ENCODE measurements at places on chromosomes 3 and 15.

GRCh38 chr15:90266061-90266431 lies 574 bp downstream of the NGRN start:
- peak overlapping the region; percentile 83 for H3K4me3 ChIP-seq
- H3K27me3 ChIP-seq = no peaks in the 10 kb centered on the region
- peaks cover 16% of the 10 kb centered on the region for H3K4me1 ChIP-seq
- peaks cover 25% of the 10 kb centered on the region for H3K36me3 ChIP-seq

DNA sequence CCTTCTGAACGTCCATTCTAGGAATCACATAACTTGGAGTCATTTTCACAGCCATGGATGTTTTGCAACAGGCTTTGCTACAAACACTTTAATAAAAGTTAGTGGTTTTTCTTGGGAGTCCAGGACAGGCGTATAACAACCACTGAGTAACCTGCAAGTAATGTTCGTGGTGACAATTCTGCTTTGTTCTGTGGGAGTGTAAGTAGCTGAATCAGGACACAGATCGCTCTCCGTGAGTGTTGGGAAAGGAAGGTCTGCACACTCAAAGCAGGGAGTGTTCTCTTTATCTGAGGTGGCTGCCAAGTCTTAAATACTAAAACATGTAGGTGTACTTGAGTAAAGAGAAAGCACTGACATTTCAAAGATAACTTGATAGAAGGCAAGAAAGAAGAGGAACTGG lies 7.9 kb upstream of the BNC1 start:
- H3K36me3 ChIP-seq = no peaks in the 10 kb centered on the region
- H3K27me3 ChIP-seq = peaks cover 41% of the 10 kb centered on the region
- DNase-seq = no peak
- no peaks in the 10 kb centered on the region for H3K4me1 ChIP-seq
- H3K4me3 ChIP-seq = no peak overlapping the region
- H3K27ac ChIP-seq = no peak overlapping the region

DNA sequence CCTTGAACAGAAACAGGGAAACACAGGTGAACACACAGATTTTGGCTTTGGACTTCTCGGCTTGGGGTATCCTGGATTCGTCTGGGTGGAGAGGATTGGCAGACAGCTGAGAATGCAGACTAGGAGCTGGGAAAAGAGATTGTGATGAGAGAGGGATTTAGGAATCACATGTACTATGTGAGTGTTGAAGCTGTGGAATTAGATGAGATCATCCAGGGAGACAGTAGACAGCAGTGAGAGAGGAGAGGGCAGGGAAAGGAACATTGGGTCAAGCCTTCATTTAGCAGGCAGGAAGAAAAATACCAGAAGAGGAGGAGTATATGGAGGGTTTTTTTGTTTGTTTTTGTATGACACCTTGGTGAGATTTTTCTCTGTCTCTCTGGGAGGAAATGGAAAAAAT lies 262.1 kb upstream of the TBL1XR1 start:
- H3K36me3 ChIP-seq = no peaks in the 10 kb centered on the region
- H3K4me3 ChIP-seq = no peak overlapping the region
- H3K4me1 ChIP-seq = peaks cover 29% of the 10 kb centered on the region

GRCh38 chr15:92614301-92614700 lies 41.3 kb downstream of the FAM174B start:
- no peak overlapping the region for H3K4me3 ChIP-seq
- no peaks in the 10 kb centered on the region for H3K27me3 ChIP-seq
- H3K27ac ChIP-seq = no peak overlapping the region
